ENCODE measurements at places on chromosomes 5 and 9.

GRCh38 chr5:175876107-175876506 lies 4.7 kb downstream of the CPLX2 start:
- DNase-seq = no peak

GRCh38 chr9:125633116-125633745 lies 73.8 kb downstream of the MAPKAP1 start:
- no peak for DNase-seq

DNA sequence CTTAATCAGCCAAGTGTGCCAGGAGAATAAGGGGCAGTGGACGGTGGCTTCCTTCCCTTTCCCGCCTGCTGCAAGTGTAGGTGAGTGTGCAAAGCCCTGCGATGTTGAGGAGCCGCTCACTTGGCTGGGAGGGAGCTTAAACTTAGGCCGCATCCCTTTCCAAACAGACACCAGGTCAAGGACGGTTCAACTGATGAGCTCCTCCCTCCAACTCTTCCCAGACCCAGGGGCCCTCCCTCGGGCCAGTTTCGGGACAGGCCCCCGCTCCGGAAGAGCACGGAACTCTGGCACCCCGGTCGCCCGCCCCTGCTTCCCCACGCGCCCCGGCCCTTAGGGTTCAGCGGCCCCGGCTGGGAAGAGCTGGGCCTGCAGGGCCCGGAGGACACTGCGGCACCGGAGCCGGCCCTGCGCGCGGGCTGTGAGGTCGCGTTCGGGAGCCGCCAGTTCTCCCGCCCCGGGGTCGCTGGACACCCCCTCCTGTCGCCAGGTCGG lies 481 bp downstream of the MRPL36 start:
- peak; percentile 18 for DNase-seq

- no peak for DNase-seq
These were observed 417.3 kb downstream of the DMAC1 start for GRCh38 chr9:7382304-7382703.

GRCh38 chr9:88657893-88658292 lies 122.9 kb downstream of the NXNL2 start:
- DNase-seq = peak; percentile 26

DNA sequence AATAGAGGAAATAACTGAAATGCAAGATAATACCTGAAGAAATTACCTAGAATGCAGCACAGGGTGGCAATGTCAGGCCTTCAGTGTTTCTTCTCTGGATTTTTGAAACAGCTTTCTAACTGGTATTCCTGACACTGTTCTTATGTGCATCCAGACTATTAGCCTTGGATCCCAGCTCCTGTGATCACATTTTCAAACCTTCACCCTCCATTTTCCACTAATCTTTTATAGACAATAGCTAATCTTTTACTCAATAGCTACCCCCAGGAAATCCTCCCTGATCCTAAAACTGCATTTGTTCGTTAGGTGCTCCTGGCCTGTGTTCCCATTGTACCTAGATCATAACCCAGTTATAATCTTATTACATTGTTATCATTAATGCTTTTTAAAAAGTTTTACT lies 101.5 kb upstream of the DHFR start:
- DNase-seq = no peak

DNA sequence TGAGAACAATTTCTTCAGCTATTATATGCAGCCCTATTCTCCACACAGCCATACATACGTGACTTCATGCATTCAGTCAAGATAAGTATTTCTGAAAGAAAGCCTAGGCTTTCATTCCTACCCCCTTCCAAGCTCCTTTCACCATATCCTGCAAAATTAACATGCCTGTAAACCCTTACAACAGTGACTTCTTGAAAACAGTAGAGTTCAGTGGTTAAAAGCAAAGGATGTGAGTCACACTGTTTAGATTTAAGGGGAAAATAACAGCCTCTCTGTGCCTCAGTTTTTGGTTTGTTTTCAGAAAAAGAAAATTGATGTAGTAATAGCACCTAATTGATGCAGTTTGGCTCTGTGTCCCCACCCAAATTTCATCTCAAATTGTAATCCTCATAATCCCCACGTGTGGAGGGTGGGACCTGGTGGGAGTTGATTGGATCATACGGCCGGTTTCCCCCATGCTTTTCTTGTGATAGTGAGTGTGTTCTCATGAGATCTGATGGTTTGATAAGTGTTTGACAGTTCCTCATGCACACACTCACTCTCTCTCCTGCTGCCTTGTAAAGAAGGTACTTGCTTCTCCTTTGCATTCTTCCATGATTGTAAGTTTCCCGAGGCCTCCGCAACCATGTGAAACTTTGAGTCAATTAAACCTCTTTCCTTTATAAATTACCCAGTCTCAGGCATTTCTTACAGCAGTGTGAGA lies 264.8 kb downstream of the CETN3 start:
- DNase-seq = peak; percentile 57
